H4 (cell line): ENCODE measurements at places on chromosomes 1 and 21.

DNA sequence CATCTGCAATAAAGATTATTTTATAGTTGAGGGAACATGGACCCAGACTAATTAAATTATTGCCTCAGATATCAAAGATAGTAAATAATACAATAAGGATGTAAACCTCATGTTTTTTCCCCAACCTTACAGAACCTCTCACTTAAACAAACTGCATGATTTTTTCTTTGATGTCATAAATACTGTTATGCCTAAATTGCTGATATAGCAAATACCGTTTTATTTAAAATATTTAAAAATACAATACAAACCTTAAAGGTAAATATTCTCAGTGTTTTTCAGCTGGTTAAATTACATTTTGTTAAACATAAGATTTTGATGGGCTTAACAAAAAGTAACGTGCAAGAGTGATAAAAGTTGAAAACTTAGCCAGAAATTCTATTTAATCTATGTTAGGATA, 24.4 kb upstream of the RGS2 start:
- DNase-seq: no peak

GRCh38 chr1:157357111-157357510, 195.2 kb downstream of the FCRL5 start:
- DNase-seq: no peak

GRCh38 chr1:201444792-201445191, 23.3 kb upstream of the TNNI1 start:
- DNase-seq: no peak

DNA sequence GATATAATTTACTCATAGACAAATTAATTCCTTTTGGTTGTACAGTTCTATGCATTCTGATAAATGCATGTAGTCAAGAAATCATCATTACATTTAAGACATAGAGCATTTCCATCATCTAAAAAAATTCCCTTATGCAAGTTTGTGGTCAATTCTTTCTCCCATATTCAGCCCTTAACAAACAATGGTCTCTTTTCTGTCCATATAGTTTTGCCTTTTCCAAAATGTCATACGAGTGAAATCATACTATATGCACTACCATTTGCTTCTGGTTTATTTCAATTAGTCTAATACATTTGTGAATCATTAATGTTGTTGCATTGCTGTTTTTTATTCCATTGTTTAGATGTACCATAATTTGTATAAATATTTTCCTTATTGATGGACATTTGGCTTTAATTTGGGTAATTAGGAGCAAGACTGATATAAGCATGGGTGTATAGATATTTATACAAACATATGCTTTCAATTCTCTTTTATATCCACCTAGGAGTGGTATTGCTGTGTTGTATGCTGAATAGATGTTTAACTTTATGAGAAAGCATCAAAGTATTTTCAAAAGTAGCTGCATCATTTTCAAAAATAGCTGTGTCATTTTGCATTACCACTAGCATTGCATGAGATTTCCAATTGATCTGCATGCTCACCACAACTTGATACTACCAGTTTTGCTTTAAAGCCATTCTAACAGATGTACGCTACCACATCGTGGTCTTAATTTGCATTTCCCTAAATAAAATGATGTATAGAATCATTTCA, 397.0 kb upstream of the ADAMTS5 start:
- no peak for DNase-seq

GRCh38 chr1:182259229-182259872, 132.2 kb downstream of the GLUL start:
- DNase-seq: peak; percentile 96

- DNase-seq: no peak
These were observed 60.3 kb upstream of the FMN2 start for GRCh38 chr1:240031414-240031813.

GRCh38 chr21:46429754-46430681, 28.7 kb upstream of the DIP2A start:
- DNase-seq: no peak

GRCh38 chr1:85573322-85573721, 7.2 kb upstream of the CCN1 start:
- no peak for DNase-seq

GRCh38 chr1:113542221-113542701, 151.9 kb downstream of the MAGI3 start:
- DNase-seq: peak; percentile 4

GRCh38 chr1:159554261-159554660, 18.5 kb upstream of the OR10J5 start:
- no peak for DNase-seq

DNA sequence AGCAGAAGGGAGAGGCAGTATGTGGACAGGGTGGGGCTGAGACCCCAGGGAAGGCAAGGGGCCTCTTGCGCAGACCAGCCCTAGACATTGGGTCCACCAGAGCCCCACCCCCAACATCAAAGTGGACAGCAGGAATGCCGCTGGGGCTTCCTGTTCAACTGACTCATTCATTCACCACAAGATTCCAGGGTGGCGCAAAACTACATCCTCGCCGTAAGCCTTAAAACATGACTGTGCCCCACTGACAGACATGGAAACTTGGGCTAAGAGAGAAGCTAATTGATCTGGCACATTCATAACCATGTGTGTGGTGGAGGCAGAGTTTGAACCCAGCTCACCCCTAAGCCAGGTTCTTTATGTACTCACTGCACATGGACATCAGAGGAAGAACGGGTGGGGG, 14.0 kb downstream of the COL16A1 start:
- DNase-seq: peak; percentile 92
